ENCODE measurements at places on chromosomes 4 and X.

GRCh38 chrX:49269010-49269766, 405 bp upstream of the PPP1R3F start:
- DNase-seq, result peak; percentile 97

DNA sequence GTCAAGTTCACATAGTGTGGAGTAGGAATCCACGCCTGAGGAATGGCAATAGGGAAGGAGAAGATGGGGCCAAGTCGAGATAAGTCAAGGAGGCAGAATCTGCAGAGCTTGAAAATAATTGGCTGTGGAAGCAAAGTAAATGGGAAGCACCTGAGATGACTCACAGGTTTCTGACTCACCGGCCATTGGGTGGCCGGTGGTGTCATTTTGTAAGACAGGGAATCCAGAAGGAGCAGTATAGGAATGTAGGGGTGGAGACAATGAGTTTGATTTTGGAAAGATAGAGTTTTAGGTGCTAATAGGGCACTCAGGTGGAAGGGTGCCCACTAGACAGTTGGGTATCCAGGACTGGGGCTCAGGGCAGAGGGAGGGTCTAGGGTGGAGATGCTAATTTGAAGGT, 201.0 kb upstream of the MAMLD1 start:
- DNase-seq, result no peak

GRCh38 chr4:6673660-6674499, 19.8 kb upstream of the S100P start:
- DNase-seq, result peak; percentile 91

DNA sequence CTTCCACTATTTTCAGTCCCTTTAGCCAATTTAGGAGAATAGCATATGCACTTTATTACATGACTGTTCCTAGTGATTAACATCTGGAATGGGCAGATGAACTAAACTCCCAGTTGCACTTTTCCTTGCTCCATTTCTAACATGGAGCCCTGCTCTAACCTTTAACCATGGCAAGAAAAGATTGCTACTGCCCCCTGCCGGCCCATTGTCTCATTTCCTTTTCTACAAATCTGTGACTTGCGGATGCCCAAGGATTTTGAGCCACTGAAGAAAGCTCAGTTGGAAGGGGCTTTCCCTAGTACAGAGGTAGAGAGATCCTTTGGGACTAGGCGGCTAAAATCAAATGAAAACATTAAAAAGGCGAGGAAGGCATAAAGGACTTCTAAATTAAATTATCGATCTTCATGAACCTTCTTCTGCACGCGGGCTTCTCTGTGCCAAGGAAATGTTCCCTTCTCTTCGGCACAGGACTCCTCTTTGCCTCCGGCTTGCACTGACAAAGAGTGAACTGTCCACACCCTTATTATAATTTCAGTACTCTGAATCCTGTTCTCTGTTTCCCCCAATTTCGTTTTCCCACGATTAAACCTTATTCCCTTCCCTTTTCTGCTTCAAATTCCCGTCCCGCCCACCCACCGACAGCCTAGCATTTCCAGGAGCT, 577 bp upstream of the GLRA2 start:
- peak; percentile 61 for DNase-seq

- no peak for DNase-seq
Measured at GRCh38 chr4:118776157-118776954, 59.6 kb downstream of the SEC24D start.

DNA sequence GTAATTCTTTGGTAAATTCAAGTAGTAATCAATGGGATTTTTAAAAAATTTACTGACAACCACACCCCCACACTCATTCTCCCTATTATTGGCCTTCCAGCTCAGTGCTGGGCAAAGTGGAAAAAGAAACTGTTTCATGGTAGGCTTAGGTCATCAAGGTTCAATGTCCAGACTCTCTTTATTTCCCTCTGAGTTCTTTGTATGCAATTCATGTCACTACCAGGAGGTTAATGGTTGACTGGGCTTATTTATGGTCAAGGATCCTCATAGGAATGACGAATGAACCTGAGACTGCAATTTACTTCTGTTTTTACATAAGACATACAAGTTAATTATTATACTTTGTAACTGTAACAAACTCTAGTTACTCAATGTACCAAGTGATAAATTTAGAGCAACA, 403.2 kb downstream of the KLHL13 start:
- no peak for DNase-seq

- no peak for DNase-seq
Measured at GRCh38 chrX:95733426-95733825, 951.2 kb upstream of the DIAPH2 start.

- DNase-seq, result no peak
Measured at GRCh38 chrX:114787061-114787460, 203.2 kb downstream of the HTR2C start.

DNA sequence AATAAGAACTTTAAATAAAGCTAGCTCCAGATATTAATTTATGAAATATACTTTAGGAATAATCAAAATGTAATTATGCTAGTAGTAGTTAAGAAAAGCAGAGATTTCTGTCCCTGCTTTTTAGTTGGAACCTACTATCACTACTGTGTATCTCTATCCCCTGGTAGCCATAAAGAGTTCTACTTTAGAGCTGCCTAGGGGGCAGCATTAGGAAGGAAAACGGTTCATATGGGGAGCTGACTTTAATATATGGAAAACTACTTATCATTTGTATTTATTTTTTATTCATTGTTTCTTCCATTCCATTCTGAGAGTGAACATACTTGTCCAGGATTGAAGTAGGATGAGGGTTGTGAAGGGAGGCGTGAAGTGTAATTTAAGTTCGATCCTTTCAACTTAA, 40.9 kb downstream of the CPEB2 start:
- peak; percentile 11 for DNase-seq

DNA sequence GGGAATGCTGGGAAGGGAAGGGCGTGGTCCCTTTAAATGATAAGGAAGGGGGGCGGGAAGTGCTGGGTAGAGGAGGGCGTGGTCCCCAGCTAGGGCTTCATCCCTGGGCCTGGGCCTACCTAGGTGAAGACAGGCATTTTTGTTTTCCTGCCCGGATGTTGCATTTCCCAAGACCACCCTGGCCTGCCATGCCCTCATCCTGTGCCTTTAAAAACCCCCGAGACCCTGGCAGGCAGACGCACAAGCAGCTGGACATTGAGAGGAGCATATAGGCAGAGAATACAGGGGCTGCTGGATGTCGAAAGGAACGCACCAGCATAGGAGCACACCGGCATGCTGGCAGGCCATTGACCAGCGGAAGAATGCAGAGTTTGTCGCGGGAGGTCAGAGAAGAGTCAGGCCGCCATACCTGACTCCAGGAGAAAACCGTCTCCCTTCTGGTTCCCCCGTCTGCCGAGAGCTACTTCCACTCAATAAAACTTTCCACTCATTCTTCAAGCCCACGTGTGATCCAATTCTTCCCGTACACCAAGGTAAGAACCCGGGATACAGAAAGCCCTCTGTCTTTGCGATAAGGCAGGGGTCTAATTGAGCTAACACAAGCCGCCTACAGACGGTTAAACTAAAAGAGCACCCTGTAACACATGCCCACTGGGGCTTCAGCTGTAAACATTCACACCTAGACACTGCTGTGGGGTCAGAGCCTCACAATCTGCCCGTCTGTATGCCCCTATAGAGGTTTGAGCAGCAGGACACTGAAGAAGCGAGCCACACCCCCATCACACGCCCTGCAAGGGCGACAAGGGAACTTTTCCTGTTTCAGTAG, 2.9 kb upstream of the AGA start:
- no peak for DNase-seq

DNA sequence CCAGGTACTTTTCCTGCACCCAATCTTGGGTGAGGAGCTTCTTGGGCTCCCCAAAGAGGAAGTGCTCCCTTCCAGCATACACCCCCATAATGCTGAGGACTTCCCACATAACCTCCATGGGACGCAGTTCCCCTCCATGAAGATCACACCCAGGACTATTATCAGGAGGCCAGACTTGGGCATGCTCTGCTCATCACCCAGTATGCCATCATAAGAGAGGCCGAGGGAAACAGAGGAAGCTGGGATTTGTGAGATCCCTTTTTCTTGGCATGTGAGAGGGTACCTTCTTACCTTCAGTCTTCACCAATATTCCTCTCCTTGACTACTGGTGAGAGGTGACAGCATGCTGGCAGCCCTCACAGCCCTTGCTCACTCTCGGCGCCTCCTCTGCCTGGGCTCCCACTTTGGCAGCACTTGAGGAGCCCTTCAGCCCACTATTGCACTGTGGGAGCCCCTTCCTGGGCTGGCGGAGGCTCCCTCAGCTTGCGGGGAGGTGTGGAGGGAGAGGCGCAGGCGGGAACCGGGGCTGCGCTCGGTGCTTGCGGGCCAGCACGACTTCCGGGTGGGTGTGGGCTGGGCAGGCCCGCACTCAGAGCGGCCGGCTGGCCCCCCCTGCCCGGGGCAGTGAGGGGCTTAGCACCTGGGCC, 15.7 kb upstream of the HSFX1 start:
- DNase-seq, result no peak

DNA sequence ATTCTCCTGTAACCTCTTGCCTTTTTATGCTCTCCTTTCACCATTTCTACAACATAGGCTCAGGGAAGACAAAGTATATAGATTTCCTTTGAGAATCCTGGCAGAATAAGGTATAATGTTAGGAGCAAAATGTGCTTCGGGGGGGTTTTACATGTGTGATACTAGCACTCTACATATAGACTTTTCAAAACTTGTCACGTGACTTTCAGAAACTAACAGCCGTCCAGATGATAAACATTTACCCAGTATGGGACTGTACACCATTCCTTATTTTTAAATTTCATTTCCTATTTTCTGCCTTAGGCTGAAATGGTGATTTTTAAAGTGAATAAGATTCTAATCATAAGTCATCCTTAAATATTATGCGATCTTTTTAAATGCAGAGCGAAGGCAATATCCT, 420.4 kb upstream of the PITX2 start:
- no peak for DNase-seq
